ENCODE measurements at places on chromosomes 12 and 14.

- peak; percentile 3 for DNase-seq
These were observed 10.1 kb downstream of the LACRT start for GRCh38 chr12:54624315-54625279.

GRCh38 chr12:90331262-90331661 is 622.6 kb upstream of the ATP2B1 start:
- peak; percentile 14 for DNase-seq

GRCh38 chr14:106051796-106052195 is 525.4 kb downstream of the TMEM121 start:
- no peak for DNase-seq

GRCh38 chr12:3152011-3152511 is 74.9 kb downstream of the TSPAN9 start:
- no peak for DNase-seq

DNA sequence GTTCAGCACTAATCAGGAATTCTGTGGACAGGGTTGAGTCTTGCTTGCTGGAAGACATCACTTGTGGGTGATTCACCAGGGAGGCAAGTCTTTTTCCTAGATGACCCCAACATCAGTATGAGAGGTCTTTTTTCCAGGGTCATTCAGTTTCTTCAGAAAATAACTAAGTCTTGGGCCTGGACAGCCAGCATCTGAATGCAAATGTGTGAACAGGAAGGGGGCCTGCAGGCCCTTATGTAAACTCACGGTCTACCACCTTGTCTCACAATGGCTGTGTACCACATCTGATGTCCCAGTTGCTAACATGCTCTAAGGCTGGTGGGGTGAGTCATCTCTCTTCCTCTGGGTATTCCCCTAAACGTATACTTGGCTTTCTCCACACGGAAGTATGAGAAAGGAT is 79.2 kb downstream of the HECTD4 start:
- DNase-seq = no peak

DNA sequence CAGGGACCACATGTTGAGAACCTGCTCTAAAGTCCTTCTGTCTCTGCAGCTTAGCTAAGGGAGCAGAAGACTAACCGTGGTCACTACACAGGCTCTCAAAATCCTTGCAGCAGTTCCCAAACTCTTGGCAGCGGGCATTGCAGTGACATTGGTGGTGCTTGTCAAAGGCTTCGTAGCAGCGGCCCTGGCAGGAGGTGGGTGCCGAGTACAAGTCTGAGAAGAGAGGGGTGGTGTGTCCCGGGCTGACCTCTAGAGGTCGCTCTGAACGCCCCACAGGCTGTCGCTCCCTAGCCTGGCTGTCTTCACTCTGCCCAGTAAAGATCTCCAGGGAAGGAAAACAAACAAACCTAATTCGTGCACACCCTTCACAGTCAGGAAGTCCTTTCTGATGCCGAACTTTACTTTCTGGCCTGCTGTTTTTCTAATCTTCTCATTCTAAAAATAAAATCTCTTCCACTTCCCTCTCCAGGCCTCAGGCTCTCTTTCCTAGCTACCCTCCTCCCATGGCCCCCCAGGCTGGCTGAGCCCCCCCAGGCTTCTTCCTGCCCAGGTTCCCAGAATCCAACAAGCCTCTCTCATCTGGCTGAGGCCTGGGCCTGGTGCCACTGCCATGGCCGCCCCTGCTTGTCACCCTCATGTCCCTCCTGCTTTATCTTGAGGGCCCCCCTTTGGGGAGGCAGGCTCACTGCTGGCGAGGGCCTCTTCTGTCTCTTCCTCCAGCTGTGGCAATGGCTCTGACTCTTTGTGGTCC is 7.7 kb downstream of the ENDOU start:
- DNase-seq = peak; percentile 90

GRCh38 chr12:25981597-25981996 is 23.1 kb downstream of the RASSF8 start:
- DNase-seq = no peak

DNA sequence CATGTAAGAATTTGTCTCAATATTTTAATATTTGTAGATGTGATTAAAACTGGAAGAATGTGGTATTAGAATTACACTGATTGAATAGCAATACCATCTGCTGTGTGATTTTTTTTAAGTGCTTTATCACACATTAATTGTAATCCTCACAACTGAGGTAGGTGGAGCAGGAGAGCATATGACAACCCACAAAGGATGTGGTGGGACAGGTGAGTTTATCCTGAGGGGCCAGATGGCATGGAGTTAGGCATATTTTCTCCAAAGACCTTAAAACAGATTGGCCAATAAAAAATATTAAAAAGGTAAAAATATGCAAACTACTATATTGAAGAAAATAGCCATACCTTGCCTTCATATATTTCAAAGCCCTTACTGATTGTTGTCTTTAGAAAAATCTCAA is 7.8 kb downstream of the LRRC10 start:
- no peak for DNase-seq
